ENCODE measurements at places on chromosomes 1 and 21.

- no peak for DNase-seq
Measured at GRCh38 chr1:202619505-202619904, 90.7 kb downstream of the SYT2 start.

GRCh38 chr1:244336232-244336899 lies 115.3 kb downstream of the ADSS2 start:
- DNase-seq = no peak

- no peak for DNase-seq
Measured at GRCh38 chr1:100145116-100145515, 12.2 kb downstream of the TRMT13 start.

DNA sequence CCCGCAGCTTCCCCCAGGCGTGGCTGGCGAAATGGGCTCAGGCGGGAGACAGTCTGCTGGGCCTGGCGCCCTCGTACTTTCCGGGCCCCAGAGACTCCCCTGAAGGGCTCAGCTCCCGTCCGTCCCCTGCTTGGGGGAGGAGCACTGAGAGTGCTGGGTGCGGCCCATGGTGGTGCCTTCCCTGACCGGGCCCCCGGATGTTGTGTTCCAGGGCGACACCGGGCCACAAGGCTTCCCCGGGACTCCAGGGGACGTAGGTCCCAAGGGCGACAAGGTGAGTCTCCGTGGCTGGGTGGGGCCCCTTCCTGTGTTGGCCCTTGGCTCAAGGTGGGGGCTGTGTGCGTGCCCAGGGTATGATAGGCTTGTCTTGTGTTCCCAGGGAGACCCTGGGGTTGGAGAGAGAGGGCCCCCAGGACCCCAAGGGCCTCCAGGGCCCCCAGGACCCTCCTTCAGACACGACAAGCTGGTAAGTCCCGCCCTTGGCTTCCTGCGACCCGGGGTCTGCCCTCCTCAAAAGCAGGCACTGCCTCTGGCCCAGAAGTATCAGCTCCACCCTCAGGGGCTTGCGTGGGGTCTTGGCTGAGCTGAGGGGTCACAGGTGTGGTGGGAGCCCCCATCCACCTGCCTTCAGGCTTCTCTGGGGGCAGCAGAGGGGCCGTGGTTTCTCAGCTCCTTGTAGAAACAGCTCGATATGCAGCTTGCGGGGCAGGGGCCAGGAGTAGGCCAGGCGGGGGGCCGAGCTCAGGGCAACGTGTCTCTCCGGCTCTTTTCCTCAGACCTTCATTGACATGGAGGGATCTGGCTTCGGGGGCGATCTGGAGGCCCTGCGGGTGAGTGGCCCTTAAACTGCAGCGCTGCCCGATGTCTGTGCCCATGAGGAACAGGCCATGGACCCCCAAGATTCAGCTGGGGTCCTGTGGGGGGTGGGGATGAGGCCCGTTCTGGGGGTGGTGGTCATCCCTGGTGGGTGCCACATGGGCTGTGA lies 62.3 kb downstream of the SLC19A1 start:
- DNase-seq = no peak

GRCh38 chr21:45102391-45102932 lies 28.1 kb downstream of the ADARB1 start:
- DNase-seq = no peak

DNA sequence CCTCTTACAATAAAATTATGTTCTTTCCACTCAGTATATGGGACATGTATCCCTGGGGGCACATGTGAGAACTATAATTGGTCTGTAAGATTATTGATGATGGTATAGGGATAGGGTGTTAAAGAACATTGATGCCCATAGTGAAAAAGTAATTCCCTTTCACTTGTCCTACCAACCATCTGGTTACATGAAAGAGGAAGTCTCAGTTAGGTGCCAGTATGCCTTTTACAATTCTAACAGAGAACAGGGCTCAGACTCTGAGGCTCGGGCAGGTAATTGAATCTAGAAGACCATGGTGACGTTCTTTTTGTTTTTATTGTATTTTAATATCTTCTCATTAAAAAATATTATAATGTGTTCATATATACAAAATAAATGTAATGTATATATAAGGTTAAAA lies 113.6 kb downstream of the FGGY start:
- no peak for DNase-seq

DNA sequence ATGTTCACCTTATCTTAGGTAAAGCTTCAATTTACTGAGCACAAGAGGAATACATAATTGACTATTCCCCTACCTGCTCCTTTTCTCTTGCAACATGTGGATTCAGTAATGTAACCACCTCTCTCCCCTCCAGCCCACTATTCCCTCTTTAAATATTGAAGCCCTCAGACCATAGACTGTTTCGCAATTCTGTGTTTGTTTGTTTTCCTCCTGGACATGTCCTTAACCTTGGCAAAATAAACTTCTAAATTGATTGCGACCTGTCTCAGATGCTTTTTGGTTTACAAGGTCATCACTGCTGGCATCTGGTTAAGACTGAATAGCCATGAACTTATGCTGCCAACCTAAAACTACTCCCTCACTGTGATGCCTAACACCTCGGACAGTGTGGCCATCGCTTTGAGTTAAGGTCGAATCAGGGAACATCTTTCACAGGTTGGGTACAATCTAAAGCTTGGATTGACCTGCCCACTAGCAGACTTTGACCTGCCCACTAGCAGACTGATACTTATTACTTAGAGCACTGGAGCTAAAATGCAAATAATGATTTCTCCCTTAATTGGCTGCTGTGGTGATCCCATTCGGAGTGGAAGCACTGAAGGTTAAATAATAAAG lies 10.2 kb upstream of the CDC42BPA start:
- no peak for DNase-seq

GRCh38 chr1:30879126-30879786 lies 29.3 kb downstream of the SDC3 start:
- DNase-seq = no peak

DNA sequence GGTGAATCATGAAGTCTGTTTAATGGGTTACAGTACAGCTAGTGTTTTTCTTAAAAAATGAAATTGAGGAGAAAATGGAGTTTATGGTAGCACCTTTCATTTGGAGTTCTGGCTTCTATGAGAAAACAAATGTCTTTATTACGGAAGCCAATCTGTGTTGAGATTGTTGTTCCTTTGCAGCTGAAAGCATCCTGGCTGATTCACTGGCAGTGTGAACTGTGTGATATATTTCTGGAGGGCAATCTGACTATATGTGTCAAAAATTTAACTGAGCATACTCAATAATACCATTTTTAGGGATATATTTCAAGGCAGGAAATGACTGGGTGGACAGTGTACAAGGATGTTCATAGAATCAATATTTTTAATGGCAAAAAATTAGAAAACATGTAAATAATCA lies 46.6 kb upstream of the LYST start:
- no peak for DNase-seq

GRCh38 chr1:38787041-38787440 lies 72.5 kb downstream of the RRAGC start:
- DNase-seq = no peak

DNA sequence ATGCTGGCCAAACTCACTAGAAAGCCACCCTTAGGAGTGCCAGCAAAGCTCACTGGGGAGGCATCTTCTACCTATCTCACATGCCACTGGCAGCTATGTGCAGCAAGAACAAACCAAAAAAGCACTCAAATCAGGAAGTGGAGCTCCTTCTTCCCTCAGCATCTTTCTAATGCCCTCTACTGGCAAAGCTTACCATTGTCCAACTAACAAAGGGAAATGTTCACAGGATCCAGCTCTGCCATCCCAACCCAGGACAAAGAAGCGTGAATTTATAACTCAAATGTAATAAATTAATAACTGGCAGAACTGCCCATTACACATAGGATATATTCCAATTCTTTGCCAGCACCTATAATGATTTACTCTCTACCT lies 38.9 kb downstream of the LEPR start:
- no peak for DNase-seq

GRCh38 chr1:74425676-74426075 lies 86.7 kb downstream of the LRRC53 start:
- DNase-seq = no peak

GRCh38 chr1:2934156-2934540 lies 87.1 kb upstream of the ACTRT2 start:
- no peak for DNase-seq

- DNase-seq = no peak
Measured at GRCh38 chr1:47830641-47831333, 166.4 kb downstream of the TRABD2B start.

GRCh38 chr1:156119503-156120209 lies 5.1 kb downstream of the LMNA start:
- DNase-seq = no peak

- DNase-seq = no peak
Measured at GRCh38 chr1:218392780-218393179, 47.6 kb downstream of the TGFB2 start.

DNA sequence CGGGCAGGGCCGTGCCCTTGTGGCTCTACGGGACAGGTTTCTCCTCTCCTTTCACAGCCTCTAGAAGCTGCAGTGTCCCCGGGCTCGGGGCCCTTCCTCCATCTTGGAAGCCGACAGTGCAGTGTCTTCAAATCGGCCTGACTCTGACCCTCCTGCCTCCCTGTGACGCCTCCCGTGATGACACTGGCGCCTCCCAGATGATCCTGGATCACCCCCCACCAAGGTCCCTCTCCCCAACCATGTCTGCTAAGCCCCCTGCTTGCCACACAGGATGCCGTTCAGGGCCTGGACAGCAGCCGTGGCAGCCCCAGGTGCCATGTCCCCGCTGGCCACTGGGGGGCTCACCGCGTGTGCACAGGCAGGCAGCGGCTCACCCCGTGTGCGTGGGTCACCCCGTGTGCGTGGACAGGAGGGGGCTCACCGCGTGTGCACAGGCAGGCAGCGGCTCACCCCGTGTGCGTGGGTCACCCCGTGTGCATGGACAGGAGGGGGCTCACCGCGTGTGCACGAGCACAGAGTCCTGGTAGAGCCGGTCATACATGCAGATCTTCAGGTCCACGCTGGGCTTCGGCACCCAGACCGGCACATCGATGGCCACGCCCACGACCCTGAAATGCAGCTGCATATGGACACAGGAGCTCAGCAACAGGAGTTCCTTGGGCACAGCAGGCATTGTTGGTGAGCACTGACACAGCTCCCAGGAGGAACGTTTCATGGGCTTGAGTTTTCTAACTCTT lies 24.9 kb upstream of the TMEM52 start:
- no peak for DNase-seq

DNA sequence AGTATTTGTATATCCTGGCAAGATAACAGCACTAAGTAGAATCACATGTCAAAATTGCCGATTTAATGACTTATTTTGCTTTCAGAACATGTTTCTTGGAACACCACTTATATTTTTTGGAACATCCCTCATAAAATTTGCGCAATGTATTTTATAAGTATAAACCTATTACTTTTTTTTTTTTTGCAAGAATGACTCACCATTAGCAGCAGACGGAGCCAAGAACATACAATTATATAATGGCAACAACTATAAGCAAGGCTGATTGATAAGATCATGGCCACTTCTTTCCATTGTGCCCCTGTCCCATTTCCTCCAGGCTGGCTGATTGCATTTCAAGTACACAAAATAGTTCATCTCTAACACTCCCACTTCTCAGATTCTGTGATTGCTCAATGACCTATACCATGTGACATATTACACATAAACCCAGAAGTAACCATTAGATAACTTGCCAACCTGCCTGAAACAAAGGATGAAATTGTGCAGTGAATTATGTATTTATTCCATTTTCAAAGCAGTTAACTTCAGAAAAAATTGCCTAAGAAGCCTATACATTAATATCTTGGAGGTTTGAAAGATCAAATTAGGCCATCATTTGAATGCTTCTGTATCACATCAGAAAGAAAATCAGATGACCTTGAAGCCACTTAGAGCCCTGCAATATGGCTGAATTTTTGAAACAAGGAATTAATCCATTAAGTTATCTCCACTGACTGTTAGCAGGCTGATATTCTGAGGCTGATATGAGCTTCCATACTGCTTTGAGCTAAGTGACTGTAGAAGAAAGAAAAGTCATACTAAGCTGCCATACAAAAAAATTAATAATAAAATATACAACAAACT lies 77.8 kb upstream of the PRMT6 start:
- no peak for DNase-seq

- DNase-seq = no peak
Measured at GRCh38 chr1:65846866-65847265, 54.2 kb downstream of the PDE4B start.

- DNase-seq = no peak
Measured at GRCh38 chr1:180911640-180912191, 981 bp upstream of the KIAA1614 start.

All from GF-D8 (cell line).